ENCODE measurements at places on chromosomes 1 and 21.
A peak's percentile ranks its signal among the peaks of the same experiment; 100 is the strongest.

- DNase-seq: no peak
Observed at GRCh38 chr21:14877581-14878228, 187.1 kb downstream of the NRIP1 start.

DNA sequence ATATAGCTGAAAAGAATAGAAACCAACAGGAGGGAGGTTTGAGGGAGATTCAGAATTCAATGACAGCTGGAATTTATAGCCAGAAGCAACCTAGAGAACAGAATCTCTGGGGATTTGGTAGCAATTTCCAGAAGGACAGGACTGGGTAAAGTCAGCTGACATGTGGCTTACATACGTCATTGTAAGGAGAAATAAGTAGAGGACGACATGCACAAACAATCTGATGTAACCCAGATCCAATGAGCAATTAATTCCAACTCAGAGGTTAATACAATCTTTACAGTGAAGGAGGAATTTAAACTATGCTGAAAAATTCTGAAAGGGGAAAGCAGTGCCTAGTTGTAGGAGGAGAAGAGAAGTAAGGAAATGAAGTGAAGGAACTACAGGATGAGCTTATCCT, 383.9 kb downstream of the PTBP2 start:
- DNase-seq: no peak

DNA sequence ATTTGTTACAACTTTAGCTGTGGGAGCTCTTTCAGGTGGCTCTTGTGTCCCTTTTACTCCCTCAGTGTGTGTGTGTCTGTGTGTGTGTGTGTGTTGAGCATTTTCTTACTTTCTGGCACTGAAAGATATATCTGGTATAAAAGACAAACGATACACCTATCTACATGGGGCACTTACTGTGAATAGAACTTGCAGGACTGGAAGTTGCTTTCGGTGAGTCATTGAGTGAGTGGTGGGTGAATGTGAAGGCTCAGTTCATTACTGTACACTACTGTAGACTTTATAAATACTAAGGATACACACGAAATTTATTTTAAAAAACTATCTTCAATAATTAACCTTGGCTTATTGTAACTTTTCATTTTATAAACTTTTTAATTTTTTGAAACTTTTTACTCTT, 38.7 kb downstream of the BTBD8 start:
- no peak for DNase-seq

- peak; percentile 82 for DNase-seq
Observed at GRCh38 chr1:172638885-172639831, 19.7 kb upstream of the FASLG start.

GRCh38 chr1:31243501-31244286, 4.0 kb upstream of the NKAIN1 start:
- DNase-seq: no peak

GRCh38 chr1:43451701-43452532, 1.8 kb downstream of the HYI start:
- DNase-seq: no peak

DNA sequence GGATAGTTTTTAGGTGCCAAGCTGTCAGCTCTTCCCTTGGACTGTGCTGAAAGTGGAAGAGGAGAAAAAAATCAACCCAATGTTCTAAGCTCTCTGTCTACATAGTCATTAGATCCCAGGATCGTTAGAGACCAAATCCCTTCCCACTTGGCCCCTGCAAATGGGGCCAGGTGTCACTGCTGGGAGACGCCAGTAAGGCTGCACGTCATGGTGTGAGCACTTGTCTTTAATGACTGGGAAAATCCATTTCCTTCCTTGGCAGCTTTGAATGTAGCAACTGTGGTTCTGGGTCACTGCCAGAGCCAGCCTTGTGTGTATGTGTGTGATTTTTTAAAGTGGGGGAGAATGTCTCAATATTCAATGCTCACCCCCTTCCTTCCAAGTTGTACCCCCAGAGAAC, 59.9 kb downstream of the MAN1C1 start:
- DNase-seq: no peak

- no peak for DNase-seq
Observed at GRCh38 chr1:6009120-6010040, 17.2 kb upstream of the NPHP4 start.

DNA sequence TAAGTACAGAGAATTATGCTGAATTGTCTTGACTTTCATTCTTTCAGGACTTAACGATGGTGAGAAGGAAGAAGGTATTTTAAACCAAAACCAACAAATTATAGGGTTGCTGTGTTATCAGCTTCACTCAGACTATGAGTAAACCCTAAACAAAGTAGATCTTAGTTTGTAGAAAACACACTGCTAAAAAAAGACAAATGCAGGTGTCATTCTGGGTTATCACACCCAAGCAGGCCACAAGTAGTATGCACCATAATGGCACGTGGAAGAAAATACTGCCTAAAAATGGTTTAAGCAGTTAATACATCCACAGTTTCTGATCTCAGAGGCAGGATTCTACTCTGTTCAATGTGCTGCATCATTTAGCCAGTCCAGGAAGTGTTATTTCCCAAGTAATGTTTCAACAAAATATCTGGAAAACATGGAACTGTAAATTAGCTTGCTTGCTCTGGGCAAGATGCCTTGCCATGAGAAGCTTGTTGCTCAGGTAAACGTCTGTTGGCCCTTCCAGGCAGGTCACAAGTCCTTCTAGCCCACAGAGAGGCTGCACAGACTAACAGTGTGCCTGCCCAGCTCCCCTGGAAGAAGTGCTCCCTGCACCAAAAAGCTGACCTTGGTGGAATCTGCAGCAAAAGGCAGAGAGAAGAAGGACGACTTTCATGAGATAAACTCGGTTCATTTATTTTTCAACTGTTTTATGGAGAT, 4.1 kb downstream of the DIPK1A start:
- no peak for DNase-seq

- DNase-seq: no peak
Observed at GRCh38 chr1:204615881-204616280, 69.7 kb downstream of the LRRN2 start.

GRCh38 chr1:107750364-107750959, 214.5 kb downstream of the VAV3 start:
- peak; percentile 63 for DNase-seq

- peak; percentile 82 for DNase-seq
Observed at GRCh38 chr1:16249596-16250241, 12.7 kb upstream of the CPLANE2 start.

DNA sequence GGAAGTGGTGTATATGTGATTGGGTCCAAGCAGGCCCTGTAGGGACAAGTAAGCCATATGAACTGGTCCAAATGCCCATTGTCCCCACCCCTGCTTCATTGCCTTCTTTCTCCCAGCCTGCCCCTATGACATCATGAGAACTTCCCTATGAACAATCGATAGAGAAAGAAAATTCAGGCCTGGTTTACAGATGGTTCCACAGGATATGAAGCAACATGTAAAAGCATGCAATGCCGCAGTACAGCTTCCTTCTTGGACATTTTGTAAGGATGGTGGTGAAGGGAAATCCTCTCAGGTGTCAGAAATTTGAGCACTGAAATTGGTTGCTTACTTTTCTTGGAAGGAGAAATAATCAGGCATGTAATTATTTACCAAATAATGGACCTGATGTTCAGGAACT, 581.7 kb downstream of the MRPL39 start:
- no peak for DNase-seq

GRCh38 chr21:16583556-16583955, 853.8 kb downstream of the USP25 start:
- DNase-seq: no peak

DNA sequence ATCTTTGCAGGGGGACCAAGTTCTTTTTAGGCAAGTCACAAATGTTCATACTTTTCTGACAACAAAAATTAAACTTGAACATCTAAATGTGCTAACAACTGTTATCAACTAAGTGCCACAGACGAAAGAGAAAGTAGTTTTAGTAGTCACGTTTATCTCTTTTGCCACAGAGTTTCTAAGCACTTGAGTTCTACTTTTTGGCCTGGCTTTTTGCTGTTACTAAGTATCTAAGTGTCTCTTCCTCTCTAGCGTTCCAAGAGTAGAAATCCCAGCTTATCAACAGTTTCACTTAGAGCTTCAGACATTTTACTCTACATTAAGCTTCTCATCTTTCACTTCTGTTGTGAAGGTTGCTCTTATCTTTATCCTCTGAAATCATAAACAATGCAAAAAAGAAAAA, 34.2 kb downstream of the GATAD2B start:
- DNase-seq: no peak

- no peak for DNase-seq
Observed at GRCh38 chr1:58608297-58608696, 31.2 kb upstream of the TACSTD2 start.

DNA sequence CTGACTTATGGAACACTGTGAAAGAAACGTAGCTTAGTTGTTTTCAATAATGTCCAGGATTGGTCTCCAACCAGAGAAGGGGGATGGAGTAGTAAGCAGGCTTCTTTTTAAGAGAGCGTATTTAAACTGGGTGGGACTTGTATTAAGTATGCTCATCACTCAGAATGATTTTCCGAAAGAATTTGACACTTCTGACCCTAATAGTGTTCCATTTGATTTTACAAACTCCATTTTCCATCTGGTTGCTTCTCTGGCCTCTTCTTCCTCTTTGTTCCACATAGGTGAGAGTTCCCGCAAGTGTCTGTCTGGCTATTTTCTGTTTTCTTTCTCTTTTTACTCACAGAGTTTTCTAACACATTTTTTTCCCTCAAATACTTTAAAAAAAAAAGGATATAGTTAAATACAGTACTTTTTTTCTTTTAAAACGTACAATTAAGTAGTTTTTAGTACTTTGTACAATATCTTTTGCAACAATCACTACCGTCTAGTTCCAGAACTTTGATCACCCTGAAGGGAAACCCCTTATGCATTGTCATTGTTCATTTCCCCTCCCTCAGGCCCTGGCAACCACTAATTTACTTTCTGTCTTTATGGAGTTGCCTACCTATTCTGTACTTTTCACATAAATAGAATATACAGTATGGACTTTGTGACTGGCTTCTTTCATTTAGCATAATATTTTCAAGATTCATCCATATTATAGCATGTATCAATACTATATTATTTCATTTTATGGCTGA, 67.0 kb downstream of the RASAL2 start:
- no peak for DNase-seq

GRCh38 chr1:212297338-212297737, 12.1 kb downstream of the PPP2R5A start:
- DNase-seq: no peak

DNA sequence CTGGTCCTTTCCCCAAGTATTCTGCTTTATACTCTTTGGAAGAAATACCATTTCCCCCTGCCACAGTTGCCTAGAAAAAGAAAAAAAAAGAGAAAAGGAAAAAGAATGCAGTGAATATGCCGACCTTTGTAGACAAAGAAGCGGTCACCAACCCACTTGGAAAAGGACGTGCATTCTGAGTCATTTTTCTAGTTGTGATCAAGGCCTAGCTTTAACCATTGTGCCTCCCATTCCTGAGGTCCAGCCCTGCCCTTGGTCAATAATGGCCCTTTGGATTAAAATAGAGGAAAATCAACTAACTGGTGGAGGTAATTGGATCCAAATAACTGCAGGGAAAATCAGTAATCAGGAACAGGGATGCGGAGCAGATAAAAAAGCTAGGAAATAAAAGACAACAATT, 24.8 kb downstream of the S1PR1 start:
- DNase-seq: no peak

DNA sequence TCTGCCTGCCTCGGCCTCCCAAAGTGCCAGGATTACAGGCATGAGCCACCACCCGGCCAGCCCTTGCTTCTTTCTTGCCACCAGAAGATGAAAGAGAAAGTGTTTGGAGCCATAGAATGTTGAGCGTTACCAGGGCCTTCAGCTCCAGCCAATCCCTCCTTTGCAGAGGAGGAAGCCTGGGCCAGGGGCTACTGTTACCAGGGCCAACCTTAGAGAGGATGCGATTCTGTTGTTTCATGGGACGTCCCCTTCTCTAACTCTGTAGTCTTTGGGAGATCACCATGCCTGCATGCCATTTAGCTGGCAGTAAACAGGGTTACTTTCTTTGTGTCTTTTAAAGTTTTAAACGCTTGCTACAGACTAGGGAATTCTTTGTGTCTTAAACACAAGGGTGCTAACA, 45.8 kb downstream of the CLDN14 start:
- no peak for DNase-seq

DNA sequence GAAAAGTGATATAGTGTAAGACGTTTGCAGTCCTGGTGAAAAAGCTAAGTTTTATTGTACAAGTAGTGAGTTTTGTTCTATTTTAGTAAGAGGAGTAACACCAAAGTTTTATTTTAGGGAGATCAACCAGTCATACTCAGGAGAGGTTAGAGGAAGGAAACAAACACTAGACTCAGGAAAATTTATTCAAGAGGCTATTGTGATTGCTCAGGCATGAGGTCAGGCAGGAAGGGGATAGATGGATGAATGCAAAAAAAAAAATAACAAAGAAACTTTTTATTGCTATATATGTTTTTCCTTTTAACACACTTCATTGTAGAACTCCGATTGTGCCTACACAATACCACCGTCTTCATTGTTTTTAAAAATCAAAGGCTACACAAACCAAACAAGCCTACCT, 189.0 kb downstream of the LYPLAL1 start:
- DNase-seq: no peak

DNA sequence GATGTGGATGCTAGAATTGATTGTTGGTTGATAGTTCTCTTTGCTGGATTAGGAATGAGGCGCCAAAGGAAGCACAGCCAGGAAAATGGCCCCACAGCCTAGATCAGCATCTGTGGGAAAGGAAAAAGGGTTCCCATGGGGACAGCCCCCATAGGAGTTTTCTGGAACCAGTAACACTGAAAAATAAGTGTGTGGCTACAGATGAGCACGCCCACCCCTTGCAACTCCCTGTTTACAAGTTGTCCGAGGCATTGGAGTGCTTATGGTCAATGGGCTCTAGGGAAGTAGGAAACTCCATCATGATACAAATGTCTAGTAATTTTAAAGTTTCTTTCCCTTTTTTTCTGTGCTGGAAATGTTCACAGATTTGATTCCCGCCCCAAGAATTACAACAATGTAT, 23.8 kb upstream of the UBE2U start:
- no peak for DNase-seq

GRCh38 chr21:29075706-29076466, 2.4 kb upstream of the CCT8 start:
- no peak for DNase-seq

DNA sequence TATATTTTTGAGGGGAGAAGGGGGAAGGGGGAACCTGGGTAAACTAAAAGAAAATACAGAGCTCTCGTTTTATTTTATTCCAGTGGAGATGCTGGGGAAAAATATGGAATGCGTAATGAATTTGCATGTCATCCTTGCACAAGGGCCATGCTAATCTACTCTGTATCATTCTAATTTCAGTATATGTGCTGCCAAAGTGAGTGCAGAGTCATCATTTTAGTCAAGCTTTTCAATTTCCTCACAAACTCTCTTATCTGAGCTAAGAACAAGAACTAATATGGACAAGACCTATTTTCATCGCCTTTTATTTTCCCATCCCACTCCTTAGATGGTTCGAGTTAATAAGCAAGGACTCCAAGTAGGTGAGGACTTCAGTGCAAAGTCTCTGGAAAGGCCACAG, 13.2 kb downstream of the ADORA3 start:
- DNase-seq: no peak

- DNase-seq: no peak
Observed at GRCh38 chr1:114509596-114510273, 1.3 kb downstream of the TRIM33 start.

GRCh38 chr1:63723602-63724001, 50.2 kb upstream of the ROR1 start:
- no peak for DNase-seq

GRCh38 chr1:2935751-2936390, 85.4 kb upstream of the ACTRT2 start:
- no peak for DNase-seq

All from AG08395 (cell line).